H1 (cell line): ENCODE measurements at places on chromosomes 13 and 19. TPM values are rescaled to one million over a fixed set of nuclear protein-coding genes. Genes with fewer than 3 reads are reported as not detected.

DNA sequence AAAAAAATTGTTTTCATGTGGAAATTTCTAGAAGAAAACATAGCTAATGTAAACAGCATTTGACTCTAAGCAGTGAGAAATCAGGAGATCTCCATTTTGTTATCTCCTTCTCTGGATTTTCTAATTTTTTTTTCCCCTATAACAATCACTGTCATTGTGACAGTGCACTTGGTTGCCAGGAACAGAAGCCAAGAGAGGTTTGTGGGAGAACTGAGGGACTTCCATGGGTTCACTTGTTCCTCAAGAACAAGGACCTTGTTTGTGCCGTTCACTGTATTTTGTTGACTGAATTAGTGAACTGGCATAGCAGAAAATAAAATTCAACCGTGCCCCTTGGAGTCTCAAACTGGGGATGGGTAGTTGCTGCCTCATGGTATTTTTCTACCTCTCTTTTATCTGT lies 17.1 kb downstream of the SHISA7 start:
- no peaks in the 10 kb centered on the region for H3K36me3 ChIP-seq
- no peaks in the 10 kb centered on the region for H3K27me3 ChIP-seq
- H3K4me3 ChIP-seq, result no peak overlapping the region

- no peaks in the 10 kb centered on the region for H3K36me3 ChIP-seq
- no peaks in the 10 kb centered on the region for H3K27me3 ChIP-seq
- no peaks in the 10 kb centered on the region for H3K4me1 ChIP-seq
- H3K4me3 ChIP-seq, result no peak overlapping the region
Observed at GRCh38 chr13:48505012-48505411, 27.9 kb downstream of the RCBTB2 start.

- no peak overlapping the region for H3K27ac ChIP-seq
- no peaks in the 10 kb centered on the region for H3K4me1 ChIP-seq
- H3K27me3 ChIP-seq, result no peaks in the 10 kb centered on the region
- no peaks in the 10 kb centered on the region for H3K36me3 ChIP-seq
- DNase-seq, result no peak
Observed at GRCh38 chr13:46739447-46740098, 57.4 kb downstream of the ESD start.

The ZNF738 gene
- polyA plus RNA-seq, result 126 and 148 TPM in 2 replicates

DNA sequence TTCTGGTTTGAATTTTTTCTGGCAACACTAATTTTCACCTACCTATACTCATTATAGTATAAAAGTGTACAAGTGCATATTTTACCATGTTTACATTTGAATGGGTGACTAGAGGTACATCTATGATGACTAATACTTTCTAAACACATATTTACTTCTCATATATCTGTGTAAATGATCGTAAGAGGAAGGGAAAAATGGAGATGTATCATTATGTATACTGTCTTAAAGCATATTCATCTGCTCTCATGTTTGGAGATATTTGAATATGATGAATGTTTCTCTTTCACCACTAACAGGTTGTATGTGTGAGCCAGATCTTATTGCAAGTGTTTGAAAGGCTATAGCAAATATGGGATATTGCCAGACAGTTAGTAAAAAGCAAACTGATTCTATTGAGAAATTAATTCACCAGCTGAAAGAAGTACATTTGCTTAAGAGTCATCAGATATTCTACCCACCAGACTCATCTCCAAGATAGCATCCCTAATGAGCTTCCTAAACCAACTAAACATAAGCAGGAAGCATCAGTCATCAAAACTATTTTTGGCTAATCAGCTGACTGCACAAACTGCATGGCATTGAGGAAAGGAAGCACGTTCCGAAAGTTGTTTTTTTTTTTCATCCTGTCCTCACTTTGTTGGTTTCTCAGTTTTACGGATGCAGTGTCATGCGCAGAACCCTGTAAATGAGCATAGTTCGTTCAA lies 738.2 kb downstream of the GPC5 start:
- no peak overlapping the region for H3K27ac ChIP-seq
- no peaks in the 10 kb centered on the region for H3K4me1 ChIP-seq
- no peaks in the 10 kb centered on the region for H3K36me3 ChIP-seq
- DNase-seq, result no peak
- H3K27me3 ChIP-seq, result no peaks in the 10 kb centered on the region
- H3K4me3 ChIP-seq, result no peak overlapping the region

The DENND1C gene
- polyA plus RNA-seq, result 3.6 and 3.9 TPM in 2 replicates

The RFXANK gene
- 87.5 and 105 TPM in 2 replicates for polyA plus RNA-seq
